ENCODE measurements at places on chromosomes 5 and 9. TPM values are rescaled to one million over a fixed set of nuclear protein-coding genes. Genes with fewer than 3 reads are reported as not detected.

Gene UBAP1
- total RNA-seq, result 22.3 TPM

Gene ADAMTS6
- total RNA-seq, result 46.5 TPM

Gene GPR151
- not detected for total RNA-seq

Gene EGFL7
- 330 TPM for total RNA-seq

Gene ACOT12
- not detected for total RNA-seq

Gene TDRD7
- 14.9 TPM for total RNA-seq

Gene PCDHGB2
- 0.64 TPM for total RNA-seq

Gene TICAM2
- 0.25 TPM for total RNA-seq

Measured in dermis microvascular lymphatic vessel endothelial cell (primary cell).